ENCODE measurements at places on chromosomes 16 and 17.

GRCh38 chr17:7611635-7612293 lies 2.9 kb downstream of the FXR2 start:
- DNase-seq = no peak

GRCh38 chr16:1678500-1679098 lies 520 bp downstream of the JPT2 start:
- peak; percentile 43 for DNase-seq

- peak; percentile 31 for DNase-seq
These were observed 23.4 kb upstream of the MGAT5B start for GRCh38 chr17:76844846-76845245.

DNA sequence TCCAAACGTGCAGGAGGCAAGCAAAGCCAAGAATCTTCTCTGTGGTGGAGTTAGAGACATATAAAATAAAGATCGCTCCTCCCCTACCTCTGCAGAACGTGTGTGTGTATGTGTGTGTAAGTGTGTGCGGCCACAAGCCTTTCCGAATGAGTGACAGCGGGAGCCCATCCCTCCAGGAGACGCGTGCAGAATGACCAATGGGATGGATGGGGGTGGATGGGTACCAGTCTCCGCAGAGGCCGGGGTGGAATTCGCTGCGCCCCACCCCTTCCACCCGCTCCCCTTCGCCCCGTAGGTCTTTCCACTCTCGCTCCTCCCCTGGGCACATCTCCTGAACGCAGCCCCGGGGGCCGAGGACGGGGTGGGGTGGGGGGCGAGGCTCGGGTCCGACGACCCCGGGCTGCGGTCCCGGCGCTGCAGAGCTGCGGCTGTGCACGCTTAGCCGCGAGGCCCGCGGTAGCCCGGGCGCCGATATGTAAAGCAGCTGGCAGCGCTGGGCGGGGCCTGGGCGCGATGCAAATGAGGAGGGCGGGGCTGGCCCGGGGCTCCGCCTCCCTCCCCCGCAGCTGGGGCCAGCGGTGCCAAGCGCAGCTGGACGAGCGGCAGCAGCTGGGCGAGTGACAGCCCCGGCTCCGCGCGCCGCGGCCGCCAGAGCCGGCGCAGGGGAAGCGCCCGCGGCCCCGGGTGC lies at the start of gene PRKCB:
PRKCB (plus strand) TSS at position 594 of the 688 bp plus-strand sequence.
- DNase-seq = no peak

DNA sequence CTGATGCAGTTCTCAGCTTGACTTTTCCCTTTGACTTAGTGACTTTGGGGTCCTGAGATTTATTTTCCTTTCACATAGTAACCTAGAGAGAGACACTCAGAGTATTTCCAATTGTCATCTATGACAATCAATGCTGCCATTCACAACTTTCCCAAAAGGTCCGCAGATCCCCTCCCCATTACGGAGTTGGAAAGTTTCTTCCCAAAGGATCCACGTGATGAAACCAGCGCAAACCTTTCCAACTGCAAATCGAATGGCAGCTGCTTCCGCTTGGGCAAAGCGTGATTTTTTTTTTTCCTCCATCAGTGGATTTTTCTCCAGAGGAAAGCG lies 538 bp upstream of the FCSK start:
- DNase-seq = peak; percentile 24

GRCh38 chr17:55655777-55656176 lies 66.9 kb downstream of the TMEM100 start:
- no peak for DNase-seq

- no peak for DNase-seq
These were observed 64.7 kb downstream of the SOX9 start for GRCh38 chr17:72185564-72185963.

DNA sequence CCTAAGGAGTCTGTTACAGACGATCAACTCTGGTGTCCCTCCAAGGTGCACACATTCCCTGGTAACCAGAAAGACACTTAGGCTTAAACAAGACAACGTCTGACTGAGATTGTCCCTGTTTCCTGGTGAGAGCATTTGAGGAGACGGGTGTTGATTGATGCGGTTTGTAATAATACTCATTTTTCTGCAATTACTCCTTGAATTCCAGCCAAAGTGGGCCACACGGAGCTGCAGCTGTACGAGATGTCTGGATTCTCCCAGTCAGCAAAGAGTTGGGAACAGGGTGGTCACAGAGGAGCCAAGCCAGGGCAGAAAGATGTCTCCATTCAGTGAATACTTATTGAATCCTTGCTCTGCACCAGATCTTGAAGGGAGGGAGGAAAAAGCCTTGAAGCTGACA lies 30.9 kb upstream of the CES5A start:
- no peak for DNase-seq

DNA sequence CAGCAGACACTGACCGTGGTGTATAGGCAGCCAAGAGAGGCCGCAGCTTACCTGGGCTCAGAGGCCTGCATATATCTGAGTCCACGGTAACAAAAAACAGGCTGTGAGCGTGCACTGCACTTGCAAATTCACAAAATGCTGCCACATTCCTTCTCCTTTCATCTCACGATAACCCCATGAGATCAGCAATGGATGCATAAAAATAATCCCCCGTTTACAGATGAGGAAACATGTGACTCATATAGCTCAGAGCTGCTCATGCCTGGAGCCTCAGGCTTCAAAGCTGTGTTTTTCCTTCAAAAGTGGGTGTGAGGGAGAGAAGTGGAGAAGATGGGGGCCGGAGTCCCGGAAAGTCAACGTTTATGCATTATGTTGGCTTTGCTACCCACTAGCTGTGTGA lies 118.3 kb upstream of the FOXF1 start:
- DNase-seq = peak; percentile 82

DNA sequence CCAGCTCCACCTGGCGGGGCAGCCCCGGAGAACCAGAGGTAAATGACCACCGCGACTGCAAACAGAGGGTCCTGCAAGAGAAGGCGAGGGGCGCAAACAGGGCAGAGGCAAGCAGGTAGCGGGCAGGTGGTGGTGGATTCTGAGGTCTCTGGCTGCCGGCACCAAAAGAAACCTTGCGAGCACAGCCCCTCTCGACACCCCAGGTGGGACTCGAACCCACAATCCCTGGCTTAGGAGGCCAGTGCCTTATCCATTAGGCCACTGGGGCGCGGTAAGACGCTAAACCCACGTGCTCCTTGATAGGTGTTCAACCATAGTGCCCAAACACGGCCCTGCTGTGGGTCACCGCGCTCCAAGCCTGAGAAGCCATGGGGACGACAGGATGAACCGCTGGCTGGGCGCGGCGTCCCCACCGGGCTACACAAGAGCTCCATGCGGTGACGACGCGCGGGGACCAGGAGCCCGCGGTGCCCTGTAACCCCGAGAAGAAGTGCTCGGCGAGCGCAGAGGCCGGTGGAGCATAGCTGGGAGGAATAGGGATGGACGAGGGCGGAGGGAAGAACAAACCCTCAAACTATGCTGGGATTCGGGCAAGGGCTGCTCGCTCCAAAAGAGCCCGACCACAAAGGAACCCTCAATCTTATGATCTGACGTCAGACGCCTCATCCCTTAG lies 12.4 kb downstream of the ATP5PD start:
- DNase-seq = peak; percentile 86

DNA sequence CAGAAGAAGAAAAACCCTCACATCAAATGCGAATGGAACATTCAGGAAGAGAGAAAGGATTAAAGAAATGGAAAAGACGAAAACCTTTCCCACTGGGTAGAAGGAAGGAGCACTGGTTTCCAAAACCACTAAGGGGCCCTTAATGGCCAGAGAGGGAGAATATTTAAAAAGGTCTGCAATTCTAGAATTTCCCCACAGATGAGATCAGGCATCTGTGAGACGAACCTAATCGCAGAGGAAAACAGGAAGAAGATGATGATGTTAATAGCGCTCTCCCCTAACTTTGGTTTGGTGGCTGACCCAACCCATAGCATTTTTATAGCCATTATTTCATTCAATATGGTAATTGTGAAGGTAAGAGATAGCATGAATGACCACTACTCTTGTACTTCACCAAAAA lies 32.8 kb downstream of the XYLT1 start:
- no peak for DNase-seq

DNA sequence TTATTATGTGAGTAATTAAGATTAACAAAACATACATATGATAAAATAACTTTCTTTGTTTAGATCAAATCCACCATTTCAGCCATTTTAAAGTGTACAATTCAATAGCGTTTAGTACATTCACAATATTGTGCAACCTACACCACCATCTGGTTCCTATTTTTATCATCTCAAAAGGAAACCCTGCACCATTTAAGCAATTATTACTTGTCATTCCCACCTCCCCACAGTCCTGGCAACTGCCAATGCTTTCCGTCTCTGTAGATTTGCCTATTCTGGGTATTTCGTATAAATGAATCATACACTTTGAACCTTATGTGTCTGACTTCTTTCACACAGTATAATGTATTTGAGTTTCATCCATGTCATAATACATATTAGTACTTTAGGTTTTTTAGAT lies 162.5 kb upstream of the CNTNAP4 start:
- no peak for DNase-seq

- no peak for DNase-seq
These were observed 54.3 kb upstream of the MED13 start for GRCh38 chr17:62119373-62119772.

Data from NCI-H226 (cell line).